ENCODE measurements at places on chromosomes 13 and 19.
A peak's percentile ranks its signal among the peaks of the same experiment; 100 is the strongest.

- peak; percentile 8 for DNase-seq
Observed at GRCh38 chr13:29923554-29924481, 73.4 kb upstream of the UBL3 start.

DNA sequence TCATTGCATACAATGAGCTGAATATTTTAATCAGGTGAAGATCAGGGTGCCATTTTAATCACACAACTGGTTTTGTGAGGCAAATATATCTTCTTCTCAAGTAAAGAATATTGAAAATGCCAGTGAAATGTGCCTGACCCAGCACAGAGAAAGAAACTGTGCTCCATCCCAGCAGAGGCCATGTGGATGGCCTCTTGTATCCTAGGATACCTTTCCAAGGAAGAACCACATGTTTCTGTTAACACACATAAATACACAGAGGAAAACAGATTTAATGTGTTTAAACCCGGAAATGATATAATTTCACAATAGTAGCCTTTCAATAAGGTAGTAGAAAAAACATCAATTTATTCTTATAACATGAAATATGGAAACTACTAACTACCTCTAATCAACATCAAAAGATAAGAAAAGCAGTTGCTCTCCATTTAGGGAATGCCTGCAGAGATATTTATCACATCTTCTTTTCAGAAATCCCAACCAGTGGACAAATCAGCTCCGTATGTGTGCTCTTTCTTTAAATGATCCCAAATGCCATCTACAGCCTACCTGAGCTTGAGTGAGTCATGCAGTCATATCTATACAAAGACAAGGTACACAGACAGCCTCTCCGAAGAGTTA, 157.1 kb downstream of the FGF14 start:
- no peak for DNase-seq

DNA sequence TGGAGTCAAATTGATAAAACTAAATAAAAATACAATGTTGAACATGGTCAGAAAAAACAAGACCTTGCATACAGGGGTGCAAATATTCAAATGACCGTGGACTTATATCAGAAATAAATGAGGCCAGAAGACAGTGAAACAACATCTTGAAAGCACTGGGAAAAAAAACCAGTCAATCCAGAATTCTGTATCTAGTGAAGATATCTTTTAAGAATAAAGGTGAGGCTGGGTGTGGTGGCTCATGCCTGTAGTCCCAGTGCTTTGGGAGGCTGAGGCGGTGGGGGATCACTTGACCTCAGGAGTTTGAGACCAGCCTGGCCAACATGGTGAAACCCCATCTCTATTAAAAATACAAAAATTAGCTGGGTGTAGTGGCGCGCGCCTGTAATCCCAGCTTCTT, 15.2 kb upstream of the CEBPA start:
- no peak for DNase-seq

GRCh38 chr13:50466456-50466855, 377.0 kb downstream of the DLEU7 start:
- no peak for DNase-seq

DNA sequence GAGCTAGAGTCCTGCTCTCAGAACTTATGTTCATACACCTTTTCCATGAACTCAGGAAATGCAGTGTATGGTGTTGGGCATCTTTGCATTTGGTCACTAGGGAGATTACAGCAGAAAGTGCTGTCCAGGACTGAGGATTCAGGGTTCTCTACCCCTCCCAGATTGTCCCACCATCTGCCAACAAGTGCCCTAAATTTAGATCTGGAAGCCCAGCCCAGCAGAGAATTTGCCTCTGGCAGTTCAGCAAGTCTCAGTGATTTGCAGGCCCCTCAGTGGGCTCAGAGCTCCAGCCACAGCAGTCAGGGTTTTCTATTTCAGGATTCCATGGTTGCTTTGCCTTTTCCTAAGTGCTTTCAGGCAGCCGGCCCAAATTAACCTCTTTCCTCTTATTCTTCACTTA, 23.4 kb downstream of the CNFN start:
- DNase-seq, result no peak

GRCh38 chr19:54357381-54357780, 7.3 kb downstream of the LAIR1 start:
- no peak for DNase-seq

GRCh38 chr13:109973279-109973678, 186.9 kb upstream of the IRS2 start:
- DNase-seq, result no peak

- DNase-seq, result peak; percentile 18
Observed at GRCh38 chr13:27171244-27171826, at the start of gene USP12. Gene USP12, minus strand, starts transcription at chr13:27171811. Its CDS starts 172 bp downstream, at chr13:27171639.

- DNase-seq, result peak; percentile 4
Observed at GRCh38 chr13:100721885-100722512, 47.4 kb upstream of the TMTC4 start.

DNA sequence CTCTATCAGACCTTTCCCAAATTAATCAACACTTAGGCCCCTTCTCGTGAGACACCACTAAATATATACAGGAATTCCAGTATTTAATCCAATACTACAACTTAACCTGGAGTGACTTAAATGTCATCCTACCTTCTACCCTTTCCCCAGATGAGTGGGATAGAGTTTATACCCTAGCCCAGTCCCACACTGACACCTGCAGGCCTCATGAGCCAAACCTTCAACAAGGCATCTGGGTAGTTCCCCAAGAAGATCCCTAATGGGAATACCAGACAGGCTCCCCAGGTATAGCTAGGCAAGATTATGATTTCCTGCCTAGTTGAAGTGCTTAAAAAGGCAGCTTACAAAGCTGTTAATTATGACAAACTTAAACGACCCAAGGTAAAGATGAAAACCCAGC, 15.9 kb downstream of the ZNF83 start:
- DNase-seq, result no peak

DNA sequence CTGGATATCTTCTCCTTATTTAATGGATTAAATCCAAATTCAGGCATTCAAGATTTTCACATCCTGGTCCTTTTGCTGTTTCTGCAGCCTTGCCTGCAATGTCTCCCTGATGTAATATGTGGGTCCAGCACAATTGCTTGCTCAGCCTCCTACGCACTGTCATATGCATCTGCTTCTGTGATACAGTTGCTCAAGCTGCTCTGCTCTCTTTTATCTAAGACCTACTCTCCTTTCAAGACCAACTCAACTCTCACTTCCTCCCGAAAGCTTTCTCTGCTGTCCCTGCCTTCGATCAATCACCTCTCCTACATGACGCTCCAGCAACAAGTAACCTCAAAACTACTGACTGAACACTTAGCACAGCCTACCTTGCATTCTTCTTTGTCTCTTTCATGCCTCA, 138.2 kb downstream of the DCLK1 start:
- no peak for DNase-seq

GRCh38 chr13:53090461-53090860, 61.8 kb downstream of the OLFM4 start:
- DNase-seq, result no peak

DNA sequence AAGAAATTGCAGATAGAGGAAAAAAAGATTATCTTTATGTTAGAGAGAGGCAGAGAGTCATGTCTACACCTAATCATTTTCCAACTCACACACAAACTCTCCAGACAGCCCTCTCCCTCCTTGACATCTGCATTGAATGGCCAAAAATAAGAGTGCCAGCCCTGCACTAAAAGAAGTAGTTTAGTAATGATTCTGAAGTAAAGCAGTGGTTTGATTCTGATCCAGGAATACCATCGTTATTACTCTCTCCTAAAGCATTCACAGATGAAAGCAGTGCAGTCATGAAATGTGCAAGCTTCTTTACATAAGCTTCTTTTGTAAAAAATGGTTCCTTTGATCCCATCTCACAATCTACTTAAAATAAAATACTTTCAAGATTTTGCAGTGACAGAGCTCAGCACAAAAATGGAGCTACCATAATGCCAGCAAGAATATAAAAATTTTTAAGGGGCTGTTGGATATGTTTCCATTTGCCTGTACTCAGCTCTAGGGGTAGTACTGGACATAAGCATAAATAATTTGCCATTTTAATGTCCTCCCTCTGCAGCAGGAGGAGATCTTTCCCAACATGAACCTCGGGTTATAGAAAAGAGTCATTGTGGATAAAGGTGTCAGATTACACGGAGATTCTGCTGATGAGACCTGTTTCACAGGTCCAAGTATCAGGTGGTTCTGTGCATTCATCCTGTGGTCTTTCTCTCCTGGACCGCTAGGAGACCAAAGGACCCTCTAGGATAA, 406.3 kb downstream of the DCT start:
- no peak for DNase-seq

GRCh38 chr13:73672492-73672891, 461.7 kb downstream of the KLF12 start:
- no peak for DNase-seq

- DNase-seq, result no peak
Observed at GRCh38 chr13:110546378-110546777, 15.1 kb downstream of the RAB20 start.

DNA sequence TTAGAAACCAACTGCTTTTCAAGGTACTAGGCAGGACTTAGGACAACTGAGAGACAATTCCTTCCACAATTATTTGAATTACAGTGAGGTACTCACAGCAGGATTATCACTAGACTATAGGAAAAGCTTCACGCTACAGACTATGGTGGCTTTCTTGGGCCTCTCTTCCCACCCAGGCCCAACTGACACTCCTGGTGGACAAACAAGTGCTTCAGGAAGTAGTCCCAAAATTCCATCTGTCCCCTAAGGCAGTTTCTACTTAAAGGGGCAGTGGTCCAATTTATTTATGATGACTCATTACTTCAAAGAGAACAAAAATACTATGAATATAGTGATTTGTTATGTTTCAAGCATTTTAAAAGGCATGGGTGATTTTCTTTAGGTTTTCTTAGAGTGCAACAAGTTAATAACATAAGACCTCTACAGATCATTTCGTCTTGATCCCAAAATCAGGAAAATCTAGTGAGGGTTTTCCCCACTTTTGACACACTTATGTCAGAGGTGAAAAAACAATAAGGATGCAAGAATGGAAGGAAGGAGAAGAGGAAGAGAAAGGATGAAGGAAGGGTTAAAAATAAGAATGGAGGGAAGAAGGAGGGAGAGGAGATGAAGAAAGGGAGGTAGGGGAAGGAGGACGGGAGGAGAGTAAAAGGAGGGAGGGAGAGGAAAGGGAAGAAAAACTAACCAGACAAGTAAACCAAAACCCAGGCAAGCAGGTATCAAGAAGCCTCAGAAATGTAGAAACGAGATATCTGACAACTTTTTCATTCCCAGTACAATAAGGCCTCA, 100.7 kb downstream of the SERP2 start:
- no peak for DNase-seq

DNA sequence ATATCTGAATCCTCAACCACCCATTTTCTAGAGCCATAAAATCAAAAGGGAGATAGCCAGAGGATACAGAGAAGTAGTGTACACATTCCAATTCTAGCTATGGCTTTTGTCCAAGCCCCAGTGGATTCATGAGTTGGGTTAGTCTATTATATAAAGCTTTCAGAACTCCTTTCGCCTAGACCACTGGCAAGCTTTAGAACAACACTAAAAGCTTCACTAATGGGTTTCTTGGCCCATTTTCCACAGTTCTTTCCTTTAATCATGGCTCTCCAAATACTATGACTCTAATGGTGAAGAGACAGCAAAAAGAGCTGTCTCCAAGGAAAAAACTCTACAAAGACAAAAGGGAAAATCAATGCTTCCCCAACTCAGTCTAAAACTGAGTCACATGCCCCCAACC, 48.2 kb upstream of the SLITRK5 start:
- no peak for DNase-seq

GRCh38 chr19:55809381-55810058, 22.3 kb downstream of the NLRP11 start:
- DNase-seq, result peak; percentile 61

GRCh38 chr19:17680230-17680722, 7.9 kb downstream of the UNC13A start:
- peak; percentile 71 for DNase-seq

GRCh38 chr19:13946414-13946813, 5.9 kb upstream of the DCAF15 start:
- no peak for DNase-seq

DNA sequence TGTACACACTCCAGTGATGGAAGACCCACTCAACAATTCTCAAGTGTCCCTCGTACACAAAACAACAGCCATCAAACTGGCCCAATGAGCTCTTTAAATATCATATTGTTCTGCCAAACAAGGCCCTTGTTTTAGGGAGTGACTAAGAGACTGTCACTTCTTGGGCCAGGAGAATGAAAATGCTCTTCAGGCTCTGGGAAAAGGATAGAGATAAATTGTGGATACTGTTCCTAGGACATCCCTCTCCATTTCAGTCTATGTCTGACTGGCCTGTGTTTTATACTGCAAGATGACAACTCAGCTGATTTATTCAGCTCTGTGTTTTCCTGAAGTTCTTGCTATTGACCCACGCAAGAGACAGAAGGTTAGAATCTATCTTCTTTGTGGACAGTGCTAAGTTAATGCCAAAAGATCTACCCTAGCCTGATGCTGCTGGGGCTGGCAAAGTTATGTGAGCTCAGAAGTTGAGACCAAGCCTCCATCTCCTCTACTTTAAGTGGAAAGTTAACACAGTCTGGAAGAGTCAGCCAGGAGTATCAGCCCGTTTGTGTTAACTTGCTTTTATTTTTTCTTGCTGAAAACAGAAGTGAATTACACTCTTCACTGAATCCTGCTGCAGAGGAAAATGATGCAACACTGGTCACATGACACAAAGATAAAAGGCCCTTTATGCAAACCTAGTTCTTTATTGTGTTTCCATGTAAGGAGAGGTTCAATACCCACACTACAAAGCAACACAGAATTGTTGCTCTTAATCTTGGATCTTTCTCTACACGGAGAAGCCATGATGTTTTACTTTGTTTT, 14.6 kb downstream of the FRY start:
- no peak for DNase-seq

DNA sequence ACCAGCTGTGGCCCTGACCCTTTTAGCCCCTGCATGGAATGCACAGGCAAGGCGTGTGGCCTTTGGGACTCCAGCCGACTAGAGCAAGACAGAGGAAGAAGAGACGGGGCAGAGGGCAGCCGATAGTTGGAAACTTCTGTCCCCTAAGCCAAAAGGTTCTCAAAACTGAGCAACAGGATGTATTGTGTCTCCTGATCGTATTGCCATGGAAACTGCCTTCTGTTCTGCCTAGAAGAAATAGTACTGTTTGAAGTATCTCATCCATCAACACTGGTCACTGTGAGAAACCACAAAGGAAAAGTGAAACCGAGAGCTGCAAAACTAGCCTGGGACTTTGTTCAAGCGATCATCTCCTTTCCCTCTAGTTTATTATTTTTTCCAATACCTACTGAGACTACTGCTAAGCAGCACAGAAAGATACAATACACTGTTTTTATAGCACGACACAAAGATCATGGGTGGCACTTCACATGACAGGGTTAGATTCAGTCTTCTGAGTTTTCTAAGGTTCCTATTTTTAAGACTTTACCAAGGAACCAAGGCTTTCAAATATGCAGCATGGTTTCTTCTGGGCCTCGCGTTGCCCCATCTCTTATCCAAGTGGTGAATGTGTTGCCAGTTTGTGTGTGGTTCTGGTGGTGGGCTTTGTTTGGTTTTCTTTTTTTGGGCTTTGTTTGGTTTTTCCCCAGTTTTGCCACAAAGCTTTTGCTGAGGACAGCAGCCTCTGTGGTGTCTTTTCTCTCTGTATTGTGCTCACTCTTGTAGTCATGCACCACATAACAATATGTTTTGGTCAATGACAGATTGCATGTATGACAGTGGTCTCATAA, 49.3 kb upstream of the GPR183 start:
- no peak for DNase-seq

GRCh38 chr13:98460516-98460915, 116.4 kb downstream of the STK24 start:
- DNase-seq, result no peak

- no peak for DNase-seq
Observed at GRCh38 chr13:101265934-101266333, 150.4 kb downstream of the NALCN start.

GRCh38 chr13:105410602-105411001, 1124.9 kb downstream of the EFNB2 start:
- DNase-seq, result no peak

- DNase-seq, result no peak
Observed at GRCh38 chr13:112113348-112113747, 46.4 kb downstream of the SOX1 start.

Measured in stimulated activated naive B cell treated with anti-CD40 and anti-IgM and Interleukin-4, amounts not matched to agents 10 μg/mL and 1 μg/mL and 100 μg/mL, for 72 hours (primary cell).